ENCODE measurements at places on chromosomes 7 and 10.

DNA sequence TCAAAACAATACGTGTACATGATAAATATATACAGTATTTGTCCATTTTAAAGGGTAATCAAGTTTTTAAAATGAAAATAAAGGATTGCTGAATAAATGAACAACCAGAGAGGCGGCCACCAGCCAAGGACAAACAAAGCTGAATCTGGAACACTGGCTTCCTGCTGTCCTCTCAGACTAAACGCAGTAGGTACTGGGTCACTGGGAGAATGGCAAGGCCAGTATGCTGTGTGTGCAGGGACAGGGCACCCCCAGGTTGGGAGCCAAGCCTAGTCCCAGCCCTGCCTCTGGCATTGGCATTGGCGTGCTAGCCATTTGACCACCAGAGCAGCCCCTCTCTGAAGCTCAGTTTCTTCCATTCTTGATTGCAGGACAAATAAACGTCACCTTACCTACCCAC is 33.8 kb downstream of the DLG5 start:
- DNase-seq, result no peak

GRCh38 chr10:59214160-59214559 is 37.7 kb downstream of the PHYHIPL start:
- no peak for DNase-seq

DNA sequence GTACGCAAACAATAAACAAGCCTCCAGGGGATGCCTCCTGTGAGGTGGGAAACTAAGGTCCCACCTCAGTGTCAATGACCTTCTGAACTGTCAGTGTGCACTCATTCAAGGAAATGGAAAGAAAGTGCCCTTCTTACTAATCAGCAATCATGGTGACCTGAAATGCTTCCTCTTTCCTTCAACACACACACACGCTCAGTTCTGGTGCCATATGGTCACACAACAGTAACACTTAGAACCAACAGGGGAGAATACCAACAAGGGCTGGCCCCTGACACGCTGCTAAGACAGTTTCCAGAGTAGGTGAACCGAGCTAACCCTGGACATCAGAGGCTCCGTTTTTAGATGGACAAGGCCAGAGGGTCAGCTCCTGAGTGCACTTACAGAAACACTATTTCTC is 42.1 kb upstream of the EFCAB10 start:
- no peak for DNase-seq

DNA sequence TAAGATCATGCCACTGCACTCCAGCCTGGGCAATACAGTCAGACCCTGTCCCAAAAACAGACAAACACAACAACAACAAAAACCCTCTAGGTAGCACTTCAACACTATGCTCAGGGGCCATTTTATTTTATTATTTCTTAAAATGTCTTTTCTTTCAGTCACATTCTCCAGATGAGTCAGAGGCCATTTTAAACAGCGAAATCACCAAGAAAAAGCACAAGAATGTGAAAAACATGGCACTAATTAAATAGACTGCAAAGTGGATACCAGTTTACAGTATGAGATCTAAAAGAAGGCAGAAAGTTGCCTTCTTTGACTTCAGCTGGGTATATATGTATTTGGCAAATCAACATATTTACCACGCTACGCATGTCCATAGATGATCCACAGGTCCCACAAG is 6.1 kb upstream of the FGL2 start:
- no peak for DNase-seq

DNA sequence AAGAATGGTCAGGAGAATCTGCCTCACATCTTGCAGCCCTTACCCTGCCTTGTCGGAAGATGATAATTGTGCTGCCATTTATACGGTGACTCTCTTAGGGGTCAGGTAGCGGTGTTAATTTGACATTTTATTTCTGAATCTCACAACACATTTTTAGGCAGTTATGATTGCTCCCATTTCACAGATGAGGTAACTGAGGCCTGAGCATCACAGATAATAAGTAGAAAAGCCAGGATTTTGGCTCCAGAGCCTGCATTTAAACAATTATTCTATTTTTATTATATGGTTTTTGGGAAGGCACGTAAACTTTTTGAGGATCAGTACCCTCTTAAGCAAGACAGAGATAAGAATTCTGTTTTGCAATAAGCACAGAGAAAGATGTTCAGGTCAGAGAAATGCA is 77.3 kb upstream of the SEPHS1 start:
- DNase-seq, result no peak
